Upper lobe of right lung (tissue), 1 donor: ENCODE measurements at places on chromosomes 13 and 19. TPM values are rescaled to one million over a fixed set of nuclear protein-coding genes. Genes with fewer than 3 reads are reported as not detected.

The ACTN4 gene
- total RNA-seq: 565 TPM

The TMC4 gene
- 48.3 TPM for total RNA-seq

The LPAR6 gene
- total RNA-seq: 30.9 TPM

DNA sequence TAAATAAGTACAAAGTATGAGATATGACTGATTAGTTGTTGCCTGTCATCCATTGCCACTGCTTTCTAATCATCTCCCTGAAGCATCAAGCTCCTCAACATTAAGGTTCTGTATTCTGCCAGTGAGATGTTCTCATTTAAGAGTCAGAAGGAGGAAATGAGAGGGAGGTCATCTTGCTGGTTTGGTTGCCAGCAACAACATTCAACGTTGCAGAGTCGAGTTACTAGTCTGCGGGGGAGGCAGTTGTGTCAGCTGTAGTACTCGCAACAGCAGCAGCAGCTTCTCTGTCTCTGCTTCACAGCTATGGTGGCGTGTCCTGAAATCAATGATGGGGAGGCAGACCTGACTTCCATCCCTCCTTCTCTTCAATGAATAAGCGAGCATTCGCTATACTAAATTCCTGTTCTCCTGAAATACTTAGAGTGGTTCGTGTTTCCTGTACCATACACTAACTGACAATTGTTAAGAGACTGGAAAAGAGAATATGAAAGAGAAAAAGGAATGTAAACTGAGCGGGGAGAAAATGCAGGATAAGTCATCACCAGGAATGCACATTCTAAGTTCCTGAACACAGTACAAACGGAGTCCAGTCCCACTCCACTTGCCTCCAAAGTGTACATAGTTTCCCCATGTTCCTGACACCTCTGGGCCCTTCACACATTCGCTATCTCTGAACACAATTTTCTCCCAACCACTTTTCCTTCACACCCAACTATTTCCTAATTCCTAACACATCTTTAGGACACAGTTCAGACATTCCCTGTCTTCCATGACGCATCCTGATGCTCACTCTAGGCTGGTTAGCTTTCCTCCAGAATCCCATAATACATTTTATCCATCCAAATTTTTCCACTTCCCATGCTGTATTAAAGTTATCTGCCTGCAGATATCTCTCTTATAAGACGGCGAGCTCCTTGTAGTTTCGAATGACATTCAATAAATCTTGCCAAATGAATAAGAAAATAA lies 263.0 kb downstream of the KLF12 start:
- H3K36me3 ChIP-seq: no peaks in the 10 kb centered on the region
- no peak overlapping the region for H3K27ac ChIP-seq
- no peaks in the 10 kb centered on the region for H3K4me1 ChIP-seq

DNA sequence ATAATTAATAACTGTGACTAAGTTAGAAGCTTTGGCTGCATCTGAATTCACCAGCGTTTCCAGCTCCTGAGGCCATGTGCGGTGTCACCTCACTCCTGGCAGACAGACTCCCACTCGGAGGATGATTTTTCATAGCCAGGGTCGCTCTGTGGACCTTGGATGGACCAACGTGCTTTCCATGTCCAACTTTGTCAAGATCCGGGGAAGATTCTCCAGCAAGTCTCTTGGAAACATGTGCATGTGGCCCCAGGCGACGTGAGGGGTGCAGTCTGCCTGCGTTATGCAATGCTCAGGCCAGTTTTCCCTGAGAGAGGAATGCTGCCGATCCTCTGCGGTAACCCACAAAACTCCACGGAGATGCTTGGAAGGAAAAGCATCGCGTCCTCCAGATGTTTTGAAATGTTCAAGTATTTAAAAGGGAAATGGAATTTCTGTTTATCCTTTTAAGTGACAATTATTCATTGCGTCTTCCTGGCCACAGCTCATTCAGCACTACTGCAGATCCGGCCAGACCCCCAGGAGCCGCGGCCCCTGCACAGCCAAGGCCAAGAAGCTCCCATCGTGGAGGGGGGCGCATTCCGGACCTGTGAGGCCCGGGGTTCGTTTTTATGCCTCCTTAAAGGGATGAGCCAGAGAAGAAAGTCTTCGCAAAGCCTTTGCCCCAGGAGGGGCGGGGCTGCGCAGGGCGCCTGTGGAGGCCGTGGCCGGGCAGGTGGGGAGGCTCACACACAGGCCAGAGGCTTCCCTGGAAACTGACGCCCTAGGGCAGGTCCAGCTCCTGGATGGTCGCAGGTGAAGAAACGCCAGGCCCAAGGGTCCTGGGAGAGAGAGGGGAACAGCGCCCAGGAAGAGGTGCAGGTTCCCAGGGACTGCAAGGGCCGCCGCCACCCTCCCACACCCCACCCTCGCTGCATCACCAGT lies 46.0 kb downstream of the C13orf46 start:
- no peak overlapping the region for H3K4me3 ChIP-seq
- peak; percentile 55 for DNase-seq
- peak overlapping the region; percentile 17 for H3K27ac ChIP-seq

GRCh38 chr13:31797154-31797775 lies 57.9 kb downstream of the RXFP2 start:
- no peak for DNase-seq
- H3K36me3 ChIP-seq: no peaks in the 10 kb centered on the region
- H3K4me1 ChIP-seq: no peaks in the 10 kb centered on the region

- DNase-seq: no peak
- peaks cover 51% of the 10 kb centered on the region for H3K36me3 ChIP-seq
- H3K27me3 ChIP-seq: no peaks in the 10 kb centered on the region
- H3K27ac ChIP-seq: no peak overlapping the region
These were observed 8.1 kb upstream of the THSD1 start for GRCh38 chr13:52414051-52414450.
